ENCODE measurements at places on chromosomes 5 and 9.

DNA sequence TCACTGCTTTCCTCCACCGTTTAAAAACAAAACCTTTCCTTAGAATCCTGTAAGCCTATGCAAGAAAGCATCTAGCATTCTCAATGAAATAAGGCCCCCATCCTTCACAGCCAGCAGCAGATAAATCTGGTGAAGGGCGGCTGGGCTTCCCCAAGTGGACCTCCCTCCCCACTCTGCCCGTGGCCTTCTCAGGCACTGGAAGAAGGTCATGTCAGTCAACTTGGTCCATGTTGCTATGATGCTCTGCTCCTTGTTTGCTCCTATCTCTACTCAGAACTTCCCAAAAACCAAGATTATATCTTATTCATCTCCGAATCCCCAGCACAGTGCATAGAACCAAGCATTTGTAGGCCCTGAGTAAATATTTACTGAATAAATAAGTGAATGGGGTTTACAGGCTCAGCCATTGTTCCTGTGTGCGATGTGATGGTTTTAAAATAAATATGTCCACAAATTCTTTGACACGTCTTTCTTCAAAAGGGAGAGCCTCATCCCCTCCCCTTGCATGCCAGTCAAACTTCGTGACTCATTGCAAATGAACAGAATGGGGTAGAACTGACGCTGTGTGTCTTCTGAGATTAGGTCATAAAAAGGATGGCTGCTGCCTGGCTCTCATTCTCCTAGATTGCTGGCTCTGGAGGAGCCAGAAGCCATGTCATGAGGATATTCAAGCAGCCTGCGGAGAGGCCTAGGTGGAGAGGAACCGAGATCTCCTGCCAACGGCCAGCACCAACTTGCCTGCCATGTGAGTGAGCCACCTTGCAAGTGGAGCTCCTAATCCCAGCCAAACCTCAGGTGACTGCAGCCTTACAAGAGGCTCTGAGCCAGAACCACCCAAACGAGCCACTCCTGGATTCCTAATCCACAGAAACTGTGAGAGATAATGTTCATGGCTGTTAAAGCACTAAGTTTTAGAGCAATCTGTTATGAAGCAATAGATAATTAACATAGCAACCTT lies 70.5 kb downstream of the MED27 start:
- no peak for DNase-seq

GRCh38 chr9:36963346-36963745 lies 70.7 kb downstream of the PAX5 start:
- DNase-seq, result no peak

DNA sequence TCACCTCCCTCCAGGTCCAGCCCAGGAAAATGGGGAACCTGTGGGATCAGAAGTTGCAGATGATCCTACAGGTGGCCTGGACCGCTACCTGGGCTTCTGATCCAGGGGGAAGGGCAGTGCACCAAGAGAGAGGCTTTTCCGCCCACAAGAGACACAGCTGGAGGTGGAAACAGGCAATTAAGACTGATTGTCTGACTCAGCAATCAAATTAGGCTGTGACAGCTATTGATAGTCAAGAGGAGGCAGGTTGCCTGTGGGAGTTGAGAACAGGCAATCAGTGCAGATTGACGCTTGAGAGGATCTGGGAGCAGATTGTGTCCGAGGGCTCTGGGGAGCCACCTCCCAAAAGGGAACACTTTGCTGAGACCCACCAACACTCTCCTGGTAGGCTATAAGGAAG lies 71.1 kb upstream of the SLC44A1 start:
- no peak for DNase-seq

DNA sequence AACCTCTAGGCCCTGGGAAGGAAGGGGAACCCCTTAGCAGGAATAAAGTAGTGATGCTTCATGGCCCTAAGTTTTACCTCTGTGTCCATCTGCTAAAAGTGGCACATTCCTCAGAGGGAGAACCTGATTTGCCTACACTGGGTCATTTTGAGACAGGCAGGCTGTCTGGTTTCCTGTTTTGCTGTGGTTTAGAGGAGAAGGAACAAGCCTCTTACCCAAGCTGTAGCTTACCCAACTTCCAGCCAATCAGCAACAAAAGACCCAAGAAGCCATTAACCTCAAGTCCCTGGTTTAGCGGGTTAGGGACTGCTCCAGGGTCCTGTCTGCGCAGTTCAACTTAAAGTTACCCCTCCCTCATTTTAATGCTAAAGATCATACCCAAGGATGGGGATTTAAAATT lies 411.0 kb downstream of the MAT2B start:
- DNase-seq, result no peak

All from stimulated activated CD4-positive, alpha-beta T cell treated with anti-CD3 and anti-CD28 coated beads, Interleukin-1b, Interleukin-23, amount 100 ng/mL, for 1 hour (primary cell).